SHP77 (cell line): ENCODE measurements at places on chromosomes 3 and 15.

- DNase-seq: peak; percentile 41
Observed at GRCh38 chr3:97815149-97815917, 6.5 kb upstream of the CRYBG3 start.

GRCh38 chr3:171121801-171122200, 95.3 kb upstream of the SLC2A2 start:
- no peak for DNase-seq

DNA sequence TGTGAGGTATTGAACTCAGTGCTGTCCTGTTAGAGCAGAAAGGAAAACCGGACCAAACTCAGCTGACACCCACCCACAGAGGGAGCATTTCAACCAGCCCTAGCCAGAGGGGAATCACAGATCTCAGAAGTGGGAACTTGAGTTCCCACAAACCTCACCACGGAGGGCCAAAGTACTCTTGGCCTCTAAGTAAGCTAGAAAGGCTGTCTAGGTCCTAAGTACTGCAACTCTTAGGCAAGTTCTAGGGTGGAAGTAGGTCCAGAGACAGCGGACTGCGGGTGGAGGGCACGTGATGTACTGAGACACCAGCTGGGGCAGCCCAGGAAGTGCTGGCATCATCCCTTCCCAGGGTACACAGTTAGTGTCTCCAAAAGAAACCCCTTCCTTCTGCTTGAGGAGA, 34.1 kb downstream of the EOMES start:
- DNase-seq: no peak

GRCh38 chr3:65006300-65006739, 318.5 kb upstream of the ADAMTS9 start:
- no peak for DNase-seq

DNA sequence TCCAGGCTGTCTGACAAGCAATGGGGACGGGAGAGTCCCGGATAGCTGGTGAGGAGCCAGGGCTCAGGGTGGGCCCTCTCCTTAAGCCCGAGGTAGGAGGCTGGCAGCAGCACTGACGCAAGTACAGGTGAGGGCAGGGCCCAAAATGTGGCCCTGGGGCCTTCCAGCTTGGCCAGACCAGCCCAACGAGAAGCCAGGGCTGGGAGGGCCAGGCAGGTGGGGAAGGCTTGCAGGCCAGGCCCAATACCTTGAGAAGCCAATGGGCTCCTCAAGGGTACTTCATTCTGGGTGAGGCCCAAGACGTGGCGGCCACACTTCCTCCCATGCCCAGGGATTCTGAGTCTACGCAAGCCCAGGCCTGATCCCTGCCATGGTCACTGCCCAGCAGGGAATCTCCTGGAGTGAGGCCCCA, 37.2 kb downstream of the AMOTL2 start:
- DNase-seq: no peak

GRCh38 chr3:4449043-4449805, 17.8 kb downstream of the SUMF1 start:
- no peak for DNase-seq

DNA sequence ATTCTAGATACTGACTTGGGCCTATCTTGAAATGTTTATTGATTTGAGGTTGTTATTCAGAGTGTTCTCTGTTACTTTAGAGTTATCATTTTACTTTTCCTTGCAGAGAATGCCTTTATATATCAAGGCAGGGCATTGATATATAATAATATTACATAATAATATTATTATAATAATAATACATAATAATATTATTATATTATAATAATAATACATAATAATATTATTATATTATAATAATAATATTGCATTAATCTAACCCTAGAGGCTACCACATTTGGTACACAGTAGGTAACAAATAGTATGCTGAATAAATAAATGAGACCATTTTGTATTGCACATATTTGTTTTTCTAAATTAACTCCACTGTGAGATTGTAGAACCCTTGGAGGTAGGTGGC, 216.3 kb downstream of the EFHB start:
- no peak for DNase-seq

GRCh38 chr3:186700267-186700666, 16.9 kb upstream of the KNG1 start:
- no peak for DNase-seq

GRCh38 chr15:44882499-44882968, 74.0 kb upstream of the TERB2 start:
- DNase-seq: no peak

DNA sequence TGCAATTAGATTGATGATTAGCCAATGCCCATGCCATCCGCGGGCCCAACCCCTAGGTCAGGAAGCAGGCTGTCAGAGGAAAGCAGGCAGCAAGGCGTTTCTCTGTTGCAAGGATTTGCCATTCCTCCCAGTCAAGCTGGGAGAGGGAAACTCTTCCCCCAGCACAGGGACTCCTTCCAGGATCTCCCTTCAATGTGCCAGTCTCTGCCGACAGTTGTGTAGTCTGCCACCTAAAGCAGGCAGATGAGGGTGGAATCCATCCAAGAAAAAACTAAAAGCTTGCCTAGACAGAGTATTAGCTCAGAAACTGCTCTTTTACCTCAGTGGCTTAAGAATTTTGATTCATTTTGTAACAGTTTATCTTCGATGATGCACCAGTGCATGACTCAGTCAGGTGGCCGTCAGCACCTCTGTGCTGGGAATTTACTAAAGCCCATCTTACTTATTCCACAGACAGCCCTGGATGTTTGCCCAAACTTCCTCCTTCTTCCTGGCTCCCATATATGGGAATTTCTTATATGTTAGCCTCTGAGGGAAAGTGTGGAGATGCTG, 501.5 kb upstream of the THBS1 start:
- DNase-seq: no peak

DNA sequence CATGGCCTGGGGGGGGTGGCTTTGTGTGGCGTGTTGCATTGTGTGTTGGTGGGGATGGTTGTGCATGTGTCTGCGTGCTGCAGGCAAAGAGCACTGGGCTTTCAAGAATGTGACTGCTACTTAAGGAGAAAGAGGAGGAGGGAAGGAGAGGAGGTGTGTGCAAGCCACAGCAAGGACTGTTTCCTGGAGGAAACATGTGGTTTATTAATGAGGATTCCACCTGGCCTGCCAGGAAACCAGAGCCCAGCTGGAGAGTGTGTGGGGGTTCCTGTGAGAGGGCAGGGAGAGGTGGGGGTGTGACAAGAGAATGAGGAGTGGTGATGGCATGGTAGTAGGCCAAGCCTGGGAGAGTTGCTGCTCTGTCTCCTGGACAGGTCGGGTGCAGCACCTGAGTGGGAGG, 258.1 kb upstream of the ROPN1 start:
- no peak for DNase-seq

GRCh38 chr3:132318451-132318850, 1.2 kb downstream of the ACP3 start:
- no peak for DNase-seq
